ENCODE measurements at places on chromosomes 4 and X. TPM values are rescaled to one million over a fixed set of nuclear protein-coding genes. Genes with fewer than 3 reads are reported as not detected.

The HTT gene
- total RNA-seq = 85.0 TPM

GRCh38 chr4:10186228-10187214, 69.9 kb upstream of the WDR1 start:
- no peak for DNase-seq

DNA sequence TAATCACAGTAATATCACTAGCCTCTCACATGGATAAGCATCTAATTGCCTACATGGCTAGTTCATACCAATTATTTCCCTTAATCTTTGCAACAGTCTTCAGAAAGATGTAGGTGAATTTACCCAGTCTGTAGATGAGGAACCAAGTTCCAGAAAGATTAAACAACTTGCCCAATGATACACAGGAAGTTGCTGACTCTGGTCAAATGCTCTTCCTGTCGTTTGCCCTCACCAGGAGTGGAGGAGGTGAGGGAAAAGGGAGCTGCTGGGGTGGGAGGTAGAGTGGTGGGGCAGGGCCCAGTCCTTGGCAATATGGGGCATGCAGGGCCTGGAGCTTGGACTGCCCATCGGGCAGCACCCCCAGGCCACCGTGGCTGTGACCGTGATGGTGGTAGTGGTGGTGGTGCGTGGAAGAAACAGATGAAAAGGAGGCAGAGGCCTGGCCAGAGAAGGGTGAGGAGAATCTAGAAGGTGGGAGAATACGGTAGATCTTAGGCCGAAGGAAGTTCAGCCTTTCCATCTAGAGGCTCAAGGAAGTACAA, 2.3 kb upstream of the KDM5C start:
- DNase-seq = no peak

DNA sequence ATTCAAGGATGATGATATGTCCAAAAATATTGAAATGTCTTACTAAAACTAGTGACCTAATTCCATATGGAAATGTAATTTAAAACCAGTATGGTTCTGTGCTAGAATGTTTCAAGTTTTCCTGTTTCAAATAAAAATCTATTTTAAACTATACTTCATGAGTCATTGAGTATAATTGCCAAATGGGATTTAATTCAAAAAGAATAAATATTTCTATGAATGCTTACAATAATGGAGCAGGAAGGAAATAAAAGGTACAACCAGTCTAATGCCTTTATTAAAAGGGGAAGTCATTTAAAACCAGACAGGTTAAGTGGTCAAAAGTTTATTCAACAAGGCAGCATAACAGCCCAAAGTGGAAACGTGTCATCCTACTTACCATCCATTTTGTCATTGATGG, 2347.1 kb downstream of the PCDH7 start:
- DNase-seq = no peak

DNA sequence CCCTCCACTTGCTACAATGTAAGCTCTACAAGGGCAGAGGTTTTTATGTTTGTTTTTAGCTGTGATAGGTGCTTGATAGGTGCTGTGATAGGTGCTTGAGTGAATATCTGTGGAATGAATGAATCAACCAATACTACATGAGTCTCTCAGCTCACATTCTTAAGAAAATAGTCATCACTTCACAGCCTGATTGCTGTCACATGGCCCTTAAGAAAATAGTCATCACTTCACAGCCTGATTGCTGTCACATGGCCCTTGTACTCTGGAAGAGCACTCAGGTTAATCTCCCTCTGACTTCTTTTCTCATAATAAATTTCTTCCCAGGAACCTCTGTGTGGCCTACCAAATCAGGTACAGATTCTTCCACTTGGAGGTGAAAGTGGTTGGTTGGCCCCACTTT, 335.2 kb downstream of the TENM3 start:
- no peak for DNase-seq

DNA sequence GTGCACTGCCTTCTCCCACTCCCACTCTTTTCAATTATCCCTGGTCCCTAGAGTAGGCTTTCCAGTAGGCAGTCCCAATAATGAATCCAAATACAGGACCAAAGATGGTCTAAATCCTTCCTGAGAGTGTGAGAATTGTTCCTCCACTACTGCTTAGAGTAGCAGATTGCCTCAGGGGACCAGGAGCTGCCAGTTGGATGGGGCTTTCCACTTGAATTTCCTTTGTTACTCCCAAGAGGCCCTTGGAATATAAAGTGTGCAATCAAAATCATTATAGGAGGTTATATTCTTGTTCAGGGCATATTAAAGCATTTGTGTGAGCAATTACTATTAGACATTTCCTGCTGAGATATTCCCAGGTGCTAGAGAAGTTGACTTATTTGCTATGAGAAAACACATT, 156.6 kb upstream of the TLL1 start:
- no peak for DNase-seq

The MAGEA6 gene
- total RNA-seq = not detected

- no peak for DNase-seq
Measured at GRCh38 chrX:151177141-151178027, 1.0 kb downstream of the GPR50 start.

GRCh38 chr4:145618210-145618931, 814 bp upstream of the MMAA start:
- DNase-seq = peak; percentile 9

DNA sequence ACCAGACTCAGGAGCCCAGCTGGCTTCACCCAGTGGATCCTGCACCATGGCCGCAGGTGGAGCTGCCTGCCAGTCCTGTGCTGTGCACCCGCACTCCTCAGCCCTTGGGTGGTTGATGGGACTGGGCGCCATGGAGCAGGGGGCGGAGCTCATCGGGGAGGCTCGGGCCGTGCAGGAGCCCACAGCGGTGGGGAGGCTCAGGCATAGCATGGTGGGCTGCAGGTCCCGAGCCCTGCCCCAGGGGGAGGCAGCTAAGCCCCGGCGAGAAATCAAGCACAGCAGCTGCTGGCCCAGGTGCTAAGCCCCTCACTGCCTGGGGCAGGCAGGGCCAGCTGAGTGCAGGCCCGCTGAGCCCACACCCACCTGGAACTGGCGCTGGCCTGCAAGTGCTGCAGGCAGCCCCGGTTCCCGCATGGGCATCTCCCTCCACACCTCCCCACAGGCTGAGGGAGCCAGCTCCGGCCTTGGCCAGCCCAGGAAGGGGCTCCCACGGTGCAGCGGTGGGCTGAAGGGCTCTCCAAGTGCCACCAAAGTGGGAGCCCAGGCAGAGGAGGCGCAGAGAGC, 464.1 kb upstream of the DIPK2B start:
- DNase-seq = no peak

GRCh38 chr4:181234951-181235680, 1008.1 kb upstream of the TENM3 start:
- DNase-seq = no peak

- no peak for DNase-seq
Measured at GRCh38 chr4:163127621-163128020, 39.1 kb downstream of the NAF1 start.

- no peak for DNase-seq
Measured at GRCh38 chr4:39319676-39320075, 46.5 kb downstream of the RFC1 start.

- DNase-seq = peak; percentile 17
Measured at GRCh38 chr4:10457255-10457801, at the start of gene ZNF518B. TSS of gene ZNF518B (minus strand) at chr4:10457426. CDS start at chr4:10446328, 11,098 bp downstream.

GRCh38 chr4:41346306-41347061, 89.8 kb downstream of the UCHL1 start:
- no peak for DNase-seq

DNA sequence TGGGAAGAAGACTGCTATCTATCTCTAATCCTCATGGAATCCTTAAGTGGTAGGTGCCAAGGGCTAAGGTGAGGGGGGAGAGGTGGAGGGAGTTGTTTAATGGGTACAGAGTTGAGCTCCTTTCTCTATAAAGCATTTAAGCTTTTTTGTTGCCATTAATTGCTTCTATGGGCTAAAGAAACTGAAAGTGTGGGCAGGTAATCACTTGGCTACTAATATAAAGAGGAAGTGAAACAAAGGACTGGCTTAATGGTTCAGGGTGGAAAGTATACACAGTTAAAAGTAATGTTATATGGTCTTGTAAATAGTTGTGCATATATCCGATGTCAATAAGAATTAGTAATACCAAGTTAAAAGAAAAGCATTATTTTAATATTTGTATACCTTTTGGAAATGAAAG, 83.9 kb downstream of the POLA1 start:
- DNase-seq = no peak

The OPN1MW gene
- not detected for total RNA-seq

The STARD8 gene
- total RNA-seq = 21.4 TPM

DNA sequence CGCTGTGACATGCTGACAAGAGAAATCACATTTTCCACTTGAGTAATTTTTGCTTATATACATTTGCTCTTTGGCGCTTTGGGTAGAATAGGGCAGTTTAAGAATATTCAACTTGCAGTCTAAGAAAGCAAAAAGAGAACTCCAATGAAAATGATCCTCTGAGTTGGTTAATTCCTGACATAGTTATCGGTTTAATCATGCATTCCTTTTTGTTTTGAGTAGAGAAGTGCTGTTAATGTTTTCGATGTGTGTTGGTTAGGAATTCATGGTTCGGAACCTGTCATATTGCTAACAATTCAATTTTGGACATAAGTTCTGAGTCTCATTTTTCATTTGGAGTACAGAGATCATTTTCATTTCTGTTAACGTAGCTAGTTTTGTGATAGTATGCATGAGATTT, 700.6 kb upstream of the PITX2 start:
- no peak for DNase-seq

All from tibial nerve (tissue), 4 donors.